ENCODE measurements at places on chromosomes 7 and 10.

DNA sequence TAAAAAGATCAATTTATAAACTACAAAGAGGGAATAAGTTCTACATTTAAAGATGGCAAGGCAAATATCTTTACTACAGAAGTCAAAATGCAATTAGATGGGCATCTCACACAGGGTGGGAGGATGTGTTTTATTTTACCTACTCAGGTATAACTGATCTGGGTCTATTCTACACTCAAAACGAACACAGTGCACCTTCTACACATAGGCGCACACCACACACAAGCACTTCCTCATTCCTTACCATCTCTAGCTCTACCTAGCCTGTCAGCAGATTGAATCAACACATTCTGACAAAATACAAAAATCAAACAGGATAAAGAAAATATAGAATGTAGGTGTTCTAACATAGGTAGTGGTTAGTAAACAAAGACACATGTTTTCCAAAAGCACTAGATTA, 64.8 kb downstream of the SGCE start:
- DNase-seq: no peak

DNA sequence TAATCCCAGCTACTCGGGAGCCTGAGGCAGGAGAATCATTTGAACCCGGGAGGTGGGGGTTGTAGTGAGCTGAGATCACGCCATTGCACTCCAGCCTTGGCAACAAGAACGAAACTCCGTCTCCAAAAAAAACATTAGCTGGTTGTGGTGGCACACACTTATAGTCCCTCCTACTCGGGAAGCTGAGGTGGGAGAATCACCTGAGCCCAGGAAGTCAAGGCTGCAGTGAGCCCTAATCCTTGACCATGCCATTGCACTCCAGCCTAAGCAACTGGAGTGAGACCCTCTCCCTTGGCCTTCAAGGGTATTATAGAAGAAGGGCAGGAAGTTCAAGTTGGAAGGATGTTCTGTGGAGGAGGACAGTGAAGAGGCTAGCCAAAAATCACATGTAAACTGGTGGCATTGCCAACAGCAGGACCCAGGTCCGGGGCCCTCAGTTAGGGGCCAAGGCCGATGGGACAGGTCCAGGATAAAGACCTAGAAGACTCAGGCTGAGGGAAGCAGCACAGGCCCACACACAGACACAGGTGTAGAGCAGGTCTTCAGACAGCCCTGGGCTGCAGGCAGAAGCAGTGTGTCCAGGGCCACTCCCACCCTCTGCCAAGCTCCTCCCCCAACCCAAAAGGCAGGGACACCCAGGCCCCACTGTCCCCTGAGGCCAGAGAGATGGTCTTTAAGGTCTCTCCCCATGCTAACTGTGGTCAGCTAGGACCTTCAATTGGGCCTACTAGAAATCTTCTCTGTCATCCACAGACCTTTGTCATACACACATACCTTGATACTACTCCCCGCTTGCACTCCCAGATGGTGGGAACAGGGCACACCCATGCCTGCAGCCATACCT, 8.4 kb upstream of the SAMD8 start:
- peak; percentile 59 for DNase-seq

GRCh38 chr7:99559175-99559915, 903 bp downstream of the ZNF655 start:
- no peak for DNase-seq

DNA sequence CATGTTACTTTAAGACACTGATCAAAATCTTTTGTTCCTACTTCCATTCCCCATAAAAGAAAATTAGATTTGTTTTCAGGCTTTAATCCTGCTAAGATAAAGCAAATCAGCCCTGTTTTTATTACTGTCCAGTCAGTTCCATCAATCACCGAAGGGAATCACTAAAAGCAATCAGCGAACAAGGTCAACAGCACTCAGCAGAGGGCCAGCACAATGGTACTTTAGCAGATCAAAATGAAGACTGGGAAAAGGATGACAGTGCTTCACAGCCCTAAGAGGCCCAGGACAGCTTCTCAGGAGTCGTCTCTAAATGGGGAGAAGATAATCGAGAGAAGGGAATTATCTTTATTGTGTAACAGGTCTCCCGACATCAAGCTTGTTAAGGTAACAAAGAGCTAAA, 32.7 kb downstream of the SEM1 start:
- no peak for DNase-seq

DNA sequence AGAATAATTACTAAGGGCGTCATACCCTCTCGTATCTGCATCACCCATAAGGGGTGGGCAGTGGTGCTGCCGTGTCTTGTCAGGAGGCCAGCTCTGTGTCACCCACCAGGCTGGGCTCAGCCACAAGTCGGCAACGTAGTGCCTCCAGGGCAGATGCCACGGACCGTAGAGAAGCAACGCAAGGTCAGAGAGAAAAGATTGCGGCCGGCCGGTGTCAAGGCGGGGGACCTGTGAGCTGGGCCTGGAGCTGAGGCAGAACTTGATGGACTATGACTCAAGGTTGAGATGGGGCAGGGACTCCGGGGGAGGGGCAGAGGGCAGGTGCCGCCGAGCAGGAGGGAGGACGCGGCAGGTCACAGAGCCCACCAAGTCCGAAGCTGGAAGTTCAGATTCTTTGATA, 29.5 kb downstream of the FOXK1 start:
- no peak for DNase-seq

DNA sequence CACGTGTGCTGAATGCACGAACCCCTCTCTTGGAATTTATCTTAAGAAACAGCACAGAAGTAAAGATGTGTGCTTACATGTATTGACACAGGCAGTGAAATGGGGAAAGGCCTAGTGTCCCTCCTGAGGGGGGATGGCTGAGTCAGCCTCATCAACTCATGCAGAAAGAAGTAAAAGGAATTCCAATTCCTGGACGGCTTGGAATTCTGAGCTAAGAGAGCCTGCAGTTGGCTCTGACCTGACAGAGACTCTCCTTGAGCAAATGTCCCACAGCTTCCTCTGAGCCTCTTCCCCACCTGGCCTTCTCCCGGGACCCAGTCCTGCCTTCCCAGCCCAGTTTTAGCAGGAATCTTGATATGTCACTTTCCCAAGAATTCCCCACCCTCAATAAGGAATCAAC, 542.4 kb upstream of the ADARB2 start:
- DNase-seq: no peak

GRCh38 chr7:1024876-1025742, 19.2 kb upstream of the GPR146 start:
- no peak for DNase-seq

DNA sequence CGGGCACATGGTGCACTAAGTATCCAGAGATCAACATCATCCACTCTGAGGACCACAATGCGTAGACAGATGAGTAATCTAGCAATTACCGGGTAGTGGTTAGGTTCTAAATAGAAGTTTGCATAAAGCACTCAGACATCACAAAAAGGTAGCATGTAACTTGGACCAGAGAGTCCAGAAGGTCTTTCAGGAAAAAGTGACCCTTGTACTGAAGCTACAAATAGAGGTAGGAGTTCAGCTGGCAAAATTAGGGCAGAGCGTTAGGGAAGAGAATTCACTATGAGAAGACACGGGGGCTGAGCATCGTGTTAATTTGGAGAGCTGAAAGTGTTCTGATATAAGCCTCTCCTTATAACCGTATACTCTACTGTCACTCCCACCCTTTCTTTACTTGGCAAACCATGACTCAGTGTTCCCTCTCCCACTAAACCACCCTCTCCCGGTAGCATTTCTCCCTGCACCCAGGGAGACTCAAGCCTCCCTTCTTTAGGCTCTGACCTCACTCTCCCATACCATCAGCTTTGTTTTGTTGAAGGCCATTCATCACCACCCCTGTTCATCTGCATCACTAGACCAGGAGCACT, 222.2 kb upstream of the FZD1 start:
- DNase-seq: no peak

DNA sequence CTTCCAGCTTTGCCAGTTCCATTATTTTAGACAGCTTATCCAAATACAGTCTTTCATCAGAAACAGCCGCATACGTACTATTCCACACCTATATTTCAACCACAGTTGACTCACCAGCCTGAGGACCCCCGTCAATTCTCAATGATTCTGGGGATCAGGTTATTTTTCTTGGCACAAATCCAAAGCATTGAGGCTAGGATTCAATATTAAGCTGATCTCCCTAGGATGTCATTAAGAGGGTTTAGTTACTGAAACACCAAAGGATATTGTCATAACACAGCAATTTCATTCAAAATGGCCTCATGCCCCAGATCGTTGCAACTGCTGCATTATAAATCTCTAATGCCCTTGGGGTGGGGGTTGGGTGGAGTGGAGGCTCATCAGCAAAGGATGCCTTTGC, 214.6 kb downstream of the PTEN start:
- DNase-seq: no peak

DNA sequence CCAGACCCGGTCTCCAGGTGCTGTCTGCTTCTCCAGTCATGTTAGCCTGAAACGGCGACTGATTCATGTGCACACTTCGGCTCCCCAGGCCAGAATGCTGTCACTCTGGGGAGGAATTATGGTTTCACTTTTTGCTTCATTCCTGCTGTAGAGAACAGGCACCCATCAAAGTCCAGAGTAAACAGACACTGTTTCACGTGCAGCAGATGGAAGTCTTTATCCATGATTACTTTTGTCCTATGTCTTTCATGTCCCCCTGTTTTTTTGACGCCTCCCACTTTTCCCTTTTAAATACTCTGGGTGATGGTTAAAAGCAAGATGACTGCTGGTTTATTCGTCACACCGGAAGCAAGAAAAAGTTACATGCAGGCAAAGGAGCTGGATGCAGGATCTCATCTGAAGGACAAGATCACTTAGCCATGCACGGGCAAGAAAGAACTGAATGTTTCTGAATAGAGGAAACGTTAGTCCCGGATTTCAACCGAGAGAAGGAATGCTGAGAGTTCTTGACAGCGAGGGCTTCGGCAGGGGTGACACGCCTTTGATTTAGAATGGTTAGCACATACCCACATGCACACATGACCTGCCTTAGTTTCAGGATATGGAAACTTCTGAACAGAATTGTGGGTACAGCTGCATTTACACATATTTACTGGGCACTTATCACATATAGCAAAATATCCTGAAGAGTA, 250.0 kb upstream of the KLF6 start:
- no peak for DNase-seq

GRCh38 chr7:108012499-108013430, 9.8 kb upstream of the LAMB1 start:
- DNase-seq: no peak

DNA sequence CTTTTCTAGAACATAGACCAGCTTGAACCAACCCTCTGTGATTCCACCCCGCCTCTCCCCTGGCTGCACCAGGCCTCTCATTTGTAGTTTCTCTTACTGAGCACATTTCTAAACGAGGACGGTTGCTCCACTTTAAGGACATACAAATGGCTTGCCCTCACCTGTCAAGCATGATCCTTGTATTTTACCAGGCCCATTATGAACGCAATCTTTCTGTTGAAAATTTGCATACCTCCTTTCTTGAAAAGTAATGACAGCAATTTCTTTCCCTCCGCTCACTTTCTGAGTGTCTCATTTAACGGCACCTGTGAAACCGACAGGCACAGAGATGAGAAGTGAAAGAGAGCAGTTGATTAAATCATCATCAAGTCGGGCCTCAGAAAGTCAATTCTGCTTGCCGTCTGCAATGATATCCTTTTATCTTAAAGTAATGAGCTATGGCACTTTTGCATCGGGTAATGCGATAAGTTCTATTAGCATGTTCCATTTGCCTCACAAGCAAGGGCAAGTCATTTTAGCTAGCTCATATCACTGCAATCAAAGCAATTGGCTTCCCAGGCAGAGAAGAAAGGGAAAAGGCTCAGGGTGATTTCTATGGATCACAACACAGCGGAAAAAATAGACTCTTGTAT, 705.6 kb upstream of the GALNT17 start:
- no peak for DNase-seq

DNA sequence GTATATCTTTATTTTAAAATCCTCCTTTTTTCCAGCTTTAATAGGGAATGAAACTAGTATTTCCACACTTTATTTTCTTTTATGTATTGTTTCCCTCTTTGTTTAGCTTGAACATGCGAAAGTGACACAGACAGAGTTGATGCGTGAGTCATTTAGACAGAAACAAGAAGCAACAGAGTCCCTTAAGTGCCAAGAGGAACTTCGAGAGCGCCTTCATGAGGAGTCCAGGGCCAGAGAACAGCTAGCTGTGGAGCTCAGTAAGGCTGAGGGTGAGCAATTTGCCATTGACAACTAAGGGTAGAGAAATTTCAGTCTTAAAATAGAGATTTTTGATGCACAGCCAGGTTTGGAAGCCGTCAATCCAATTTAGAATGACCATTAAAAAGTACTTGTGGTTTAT, 73.1 kb downstream of the CYP51A1 start:
- DNase-seq: no peak

DNA sequence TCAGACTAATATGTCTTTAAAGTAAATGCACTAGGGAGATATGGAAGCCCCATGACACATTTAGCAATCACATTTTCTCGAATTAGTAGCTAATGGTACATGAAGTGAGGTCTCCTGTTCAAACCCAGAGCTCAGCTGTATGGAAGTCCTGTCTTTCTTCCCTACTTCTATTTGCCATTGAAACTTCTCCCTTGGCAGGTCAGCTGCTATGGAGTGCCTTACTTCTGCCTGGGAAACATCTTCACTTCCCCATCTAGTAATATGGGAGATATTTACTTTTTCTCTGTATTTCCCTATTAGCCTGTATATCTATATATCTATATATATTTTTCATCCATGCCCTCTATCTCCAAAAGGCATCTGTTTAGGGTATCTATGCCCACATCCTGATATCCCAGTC, 225.3 kb upstream of the INHBA start:
- no peak for DNase-seq

GRCh38 chr7:115635876-115636275, 394.7 kb downstream of the TFEC start:
- no peak for DNase-seq

GRCh38 chr10:71697938-71698709, 21.5 kb downstream of the C10orf105 start:
- DNase-seq: no peak
